Natural killer cell (primary cell): ENCODE measurements at places on chromosomes 3 and 15.

DNA sequence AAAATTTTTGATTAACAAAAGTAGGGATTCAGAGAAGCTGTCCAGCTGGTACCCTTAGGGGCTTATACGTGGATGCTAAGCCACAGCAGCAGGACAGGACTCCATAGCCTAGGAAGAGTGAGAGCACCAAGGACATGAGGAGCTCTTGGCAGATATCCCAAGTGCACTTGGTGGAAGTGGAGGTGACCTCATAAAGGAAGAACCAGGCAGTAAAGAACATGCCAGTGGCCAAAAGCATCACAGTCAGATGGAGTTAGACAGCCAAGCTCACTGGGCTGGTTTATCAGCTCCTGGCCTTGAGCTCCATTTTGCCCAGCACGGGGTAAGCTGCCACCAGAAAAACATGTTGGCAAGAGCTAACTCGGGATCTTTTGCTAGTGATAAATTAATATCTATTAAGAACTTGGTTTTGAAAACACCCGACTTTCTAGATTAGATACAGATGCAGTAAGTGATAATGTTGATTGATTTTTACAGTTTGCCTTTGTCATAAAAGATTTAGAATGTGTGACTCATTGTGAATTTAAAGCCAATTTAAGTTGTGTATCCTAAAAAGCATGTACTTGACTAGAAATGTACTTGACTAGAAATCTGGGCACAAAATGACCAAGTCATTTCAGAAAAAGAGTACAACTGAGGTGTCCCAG lies 108.0 kb downstream of the CMSS1 start:
- DNase-seq, result no peak

DNA sequence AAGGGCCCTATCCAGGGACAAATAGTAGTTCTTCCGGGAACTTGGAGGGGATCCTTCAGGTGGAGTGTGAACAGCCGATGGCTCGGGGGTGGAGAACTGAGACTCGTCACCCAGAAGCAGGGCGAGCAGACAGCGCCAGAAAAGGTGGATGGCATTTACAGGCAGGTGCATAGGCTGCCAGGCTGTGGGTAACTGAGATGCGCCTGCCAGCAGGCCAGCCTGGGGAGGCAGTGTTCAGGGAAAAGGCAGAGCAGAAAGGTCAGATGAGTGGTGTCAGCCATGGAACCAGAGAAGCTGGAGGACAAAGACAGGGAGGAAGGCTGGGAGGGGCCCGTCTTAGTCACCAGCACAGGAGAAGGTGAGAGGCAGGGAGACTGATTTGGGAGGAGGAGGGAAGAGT lies 53.0 kb upstream of the SEC22A start:
- DNase-seq, result no peak

GRCh38 chr3:179560791-179561190 lies 1.9 kb upstream of the ACTL6A start:
- DNase-seq, result no peak

- DNase-seq, result no peak
Observed at GRCh38 chr3:189014526-189014925, 157.2 kb upstream of the TPRG1 start.

GRCh38 chr3:136595913-136596697 lies 156.1 kb downstream of the STAG1 start:
- DNase-seq, result no peak

- DNase-seq, result no peak
Observed at GRCh38 chr3:159252274-159252673, 450.4 kb downstream of the MFSD1 start.

GRCh38 chr15:81168644-81169043 lies 28.0 kb upstream of the IL16 start:
- DNase-seq, result no peak

DNA sequence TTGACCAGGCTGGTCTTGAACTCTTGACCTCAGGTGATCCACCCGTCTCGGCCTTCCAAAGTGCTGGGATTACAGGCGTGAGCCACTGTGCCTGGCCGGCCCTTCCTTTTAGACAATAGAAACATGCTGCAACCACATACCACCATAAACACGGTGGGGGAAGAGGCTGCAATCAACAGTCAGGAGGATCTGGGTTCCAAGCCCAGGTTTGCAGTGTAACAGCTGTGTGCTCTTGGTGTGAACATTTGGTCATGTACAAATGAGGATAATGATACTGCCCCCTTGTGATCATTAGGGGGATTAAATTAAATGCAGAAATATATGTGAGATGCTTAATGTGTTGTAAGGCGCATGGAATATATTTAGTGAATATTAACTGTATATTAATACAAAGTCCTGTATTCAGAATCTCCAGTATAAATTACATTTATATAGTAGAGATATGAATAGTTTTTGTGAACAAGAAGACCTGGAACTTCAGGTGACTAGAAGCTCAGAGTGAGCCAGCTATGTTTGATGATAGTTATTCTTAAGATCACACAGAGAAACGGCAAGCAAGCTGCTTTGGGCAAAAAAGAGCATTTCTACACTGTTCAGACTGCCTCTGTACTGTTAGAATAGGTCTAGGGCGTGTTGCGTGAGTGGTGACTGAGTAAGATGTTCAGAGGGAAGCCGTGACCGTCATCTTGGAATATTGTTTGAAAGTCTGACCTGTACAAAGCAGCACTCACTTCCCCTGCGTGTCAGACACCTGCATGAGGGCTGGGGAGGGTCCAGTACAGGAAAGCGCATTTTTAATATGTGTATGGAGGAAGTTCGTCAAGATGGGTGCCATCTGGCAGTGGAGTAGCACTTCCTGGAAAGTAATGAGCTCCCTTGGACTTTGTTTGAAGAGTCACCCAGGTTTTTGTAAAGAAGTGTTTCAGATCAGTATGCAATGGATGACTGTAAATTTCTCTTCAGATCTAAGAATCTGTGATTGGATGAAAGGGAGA lies 125.8 kb downstream of the PGPEP1L start:
- DNase-seq, result no peak

- peak; percentile 72 for DNase-seq
Observed at GRCh38 chr3:141644931-141645330, 93.2 kb upstream of the RNF7 start.

- DNase-seq, result no peak
Observed at GRCh38 chr15:33964665-33965040, 3.6 kb upstream of the CHRM5 start.

DNA sequence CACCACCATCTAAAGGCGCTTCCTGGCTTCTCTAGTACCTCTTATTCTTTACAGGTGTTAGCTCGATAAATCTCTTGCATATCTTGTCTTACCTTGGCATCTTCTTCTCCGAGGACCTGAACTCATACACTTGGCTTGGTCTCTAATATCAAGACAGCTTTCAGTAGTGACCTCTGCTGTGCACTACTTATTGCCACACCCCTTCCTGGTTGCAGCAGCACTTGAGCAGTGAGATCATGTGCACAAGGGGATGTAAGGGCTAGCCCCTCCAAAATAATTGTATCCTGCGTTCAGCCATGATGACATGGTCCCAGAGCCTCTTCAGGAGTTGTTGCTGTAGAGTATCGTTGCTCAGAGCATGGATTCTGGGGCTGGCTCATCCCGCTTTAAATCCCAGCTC lies 1.3 kb upstream of the PLA1A start:
- no peak for DNase-seq

DNA sequence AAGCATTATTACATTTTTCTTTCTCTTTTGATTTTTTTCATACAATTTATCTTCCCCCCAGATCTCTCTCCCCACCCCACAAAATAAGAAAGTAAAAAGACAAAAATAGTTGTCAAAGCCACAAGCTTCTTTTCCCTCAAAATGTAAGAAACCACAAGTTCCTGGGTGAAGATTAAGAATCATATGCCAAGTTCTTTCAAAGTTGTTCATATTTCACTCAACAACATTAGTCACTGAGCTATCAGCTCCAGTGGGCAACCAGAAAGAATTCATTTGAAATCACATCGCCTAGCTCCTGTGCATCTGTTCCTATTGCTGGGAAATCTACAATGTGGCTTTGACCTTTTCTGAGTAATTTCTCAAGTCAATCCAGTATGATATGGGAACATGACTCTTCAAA lies 681.6 kb upstream of the ARPP21 start:
- no peak for DNase-seq

- DNase-seq, result peak; percentile 52
Observed at GRCh38 chr15:52139599-52140462, 27.3 kb upstream of the BCL2L10 start.

DNA sequence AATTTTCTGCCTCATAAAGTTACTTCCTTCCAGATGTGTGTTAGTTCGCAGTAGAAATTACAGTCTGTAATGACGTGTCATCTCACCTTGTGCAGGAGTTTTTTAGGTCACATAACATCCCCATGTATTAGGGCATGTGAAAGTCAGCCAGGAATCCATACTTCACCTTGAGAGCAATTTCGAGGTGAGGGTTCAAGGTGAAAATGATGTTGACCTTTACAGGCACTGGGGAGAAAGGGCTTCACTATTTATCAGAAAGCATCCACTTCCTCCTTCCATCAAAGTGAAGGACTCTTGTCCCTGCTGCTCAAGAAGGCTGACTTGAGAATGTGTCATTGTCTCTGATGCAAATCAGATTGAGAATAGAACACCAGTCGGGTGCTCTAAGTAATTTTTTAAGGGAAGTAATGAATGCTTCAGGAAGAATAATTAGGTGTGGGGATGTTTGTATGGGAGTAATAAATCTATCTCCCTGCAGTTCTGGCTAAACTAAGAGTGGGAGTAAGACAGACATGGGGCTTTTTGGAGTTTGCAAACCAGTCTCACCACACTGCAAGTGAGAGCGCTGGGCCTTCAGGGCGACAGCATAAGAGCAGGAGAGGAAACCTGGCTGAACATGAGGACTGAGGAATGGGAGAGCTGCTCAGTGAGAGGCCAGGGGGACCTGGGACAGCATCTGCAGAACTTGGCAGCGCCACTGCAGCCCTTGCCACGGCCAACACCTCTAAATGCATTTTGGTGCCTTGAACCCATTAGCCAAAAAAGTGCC lies 85.9 kb upstream of the IL12A start:
- DNase-seq, result no peak

DNA sequence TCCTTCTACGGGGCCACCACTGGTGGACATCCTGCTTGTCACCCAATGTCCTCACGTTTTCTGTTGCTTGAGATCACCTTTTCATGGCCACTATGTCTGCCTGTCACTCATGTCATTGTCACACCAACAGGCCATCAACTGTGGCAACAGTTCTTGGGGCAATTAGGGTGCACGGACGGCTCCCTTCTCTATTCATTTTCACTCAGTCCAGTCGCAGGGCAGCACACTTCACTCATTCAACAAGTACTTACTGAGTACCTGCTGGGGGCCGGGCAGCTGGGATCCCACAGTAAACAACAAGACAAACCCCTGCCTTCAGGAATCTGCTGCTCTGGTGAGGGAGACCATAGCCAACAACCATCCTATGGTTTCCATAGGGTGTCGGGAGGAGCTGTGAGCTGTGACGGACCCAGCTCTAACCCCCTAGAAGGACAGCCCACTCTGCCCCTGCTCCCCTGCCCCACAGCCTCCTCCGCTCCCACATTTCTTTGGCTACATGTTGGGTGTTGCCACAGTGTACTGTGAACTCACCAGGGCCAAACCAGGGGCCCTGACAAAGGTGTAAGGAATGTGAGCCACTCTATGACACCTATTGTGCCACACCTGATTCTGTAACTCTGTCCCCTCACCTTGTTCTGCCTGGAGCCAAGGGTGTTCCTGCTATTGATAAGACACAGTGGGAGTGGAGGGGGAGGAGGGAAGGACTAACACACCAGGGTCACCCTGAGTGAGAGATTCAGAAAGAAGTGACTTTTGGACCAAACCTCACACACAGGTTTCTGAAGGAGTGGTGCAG lies 1.9 kb downstream of the VILL start:
- no peak for DNase-seq

DNA sequence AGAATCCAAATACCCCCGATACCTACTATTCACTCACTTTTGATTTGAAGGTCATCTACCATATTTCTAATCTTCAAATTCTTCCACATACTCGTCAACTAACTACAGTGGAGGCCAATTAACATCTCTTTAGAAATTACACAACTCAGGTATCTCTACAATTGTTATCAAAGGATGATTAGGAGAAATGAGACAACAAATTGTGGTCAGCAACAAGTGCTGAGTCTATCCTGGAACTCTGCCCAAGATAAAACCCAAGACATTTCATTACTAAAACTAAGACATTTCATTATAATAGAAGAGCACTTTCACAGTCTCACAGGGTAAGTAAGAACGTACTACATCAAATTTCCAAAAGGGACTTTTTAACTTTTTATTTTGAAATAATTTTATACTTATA lies 100.0 kb downstream of the TBC1D5 start:
- DNase-seq, result no peak

DNA sequence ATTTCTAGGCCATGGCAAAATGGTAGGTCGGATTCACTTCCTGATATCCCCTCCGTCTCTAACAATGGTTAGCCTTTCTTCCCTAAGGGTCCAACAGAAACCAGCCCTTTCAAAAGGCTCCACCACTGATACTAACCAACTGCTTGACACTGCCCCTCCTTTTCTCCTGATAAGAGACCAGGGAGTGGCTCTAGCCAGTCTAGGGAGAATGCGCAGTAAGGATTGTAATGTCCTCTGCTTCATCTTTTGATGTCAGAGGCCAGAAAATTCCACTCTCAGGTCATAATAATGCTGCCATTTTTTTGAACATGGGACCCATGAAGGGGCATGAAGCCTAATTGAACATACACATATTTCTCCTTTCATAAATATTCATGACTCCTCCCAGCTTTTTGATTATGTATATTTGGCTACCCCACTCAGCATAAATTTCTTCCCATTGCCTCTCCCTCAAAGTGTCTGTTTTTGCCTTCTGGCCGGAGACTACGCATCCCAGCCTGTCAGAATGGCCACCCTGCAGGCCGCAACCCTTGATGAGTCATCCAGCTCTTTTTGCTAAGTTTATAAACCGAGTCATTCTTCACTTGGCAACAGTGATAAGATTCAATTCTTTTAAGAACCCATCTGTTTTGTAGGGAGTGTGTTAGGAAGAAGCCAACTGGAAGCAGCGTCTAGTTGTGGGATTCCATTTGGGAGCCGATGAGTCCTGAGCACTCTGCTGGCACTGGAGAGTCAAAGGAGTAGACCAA lies 189.0 kb upstream of the MCTP2 start:
- DNase-seq, result no peak

GRCh38 chr3:46423588-46423987 lies 16.5 kb downstream of the CCRL2 start:
- no peak for DNase-seq

- DNase-seq, result no peak
Observed at GRCh38 chr3:174659511-174659910, 199.6 kb upstream of the NAALADL2 start.

- DNase-seq, result no peak
Observed at GRCh38 chr3:56720849-56721248, 37.8 kb upstream of the TASOR start.

DNA sequence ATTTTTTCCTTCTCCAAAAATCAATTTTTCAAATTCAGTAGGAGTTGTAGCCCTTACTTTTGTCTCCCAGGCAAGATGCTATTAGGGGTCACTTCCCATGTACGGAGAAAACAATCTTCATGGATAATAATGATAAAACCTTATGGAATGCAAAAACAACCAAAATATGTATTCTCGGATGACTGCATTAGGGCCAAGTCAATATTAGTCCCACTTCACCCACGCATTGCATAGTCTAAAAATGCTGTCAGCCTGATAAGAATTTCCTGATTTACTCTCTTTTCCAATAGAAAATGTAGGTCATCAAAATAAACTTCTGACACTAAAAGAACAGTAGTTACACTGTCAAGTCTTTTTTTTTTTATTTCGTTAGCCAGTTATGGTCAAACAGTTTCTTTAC lies 2.7 kb downstream of the VGLL3 start:
- no peak for DNase-seq

- no peak for DNase-seq
Observed at GRCh38 chr3:58704745-58705144, 38.2 kb upstream of the FAM3D start.

GRCh38 chr3:45118615-45119071 lies 27.5 kb downstream of the CDCP1 start:
- no peak for DNase-seq

GRCh38 chr3:144054766-144055165 lies 83.1 kb downstream of the DIPK2A start:
- DNase-seq, result no peak
